ENCODE measurements at places on chromosomes 1 and 21. TPM values are rescaled to one million over a fixed set of nuclear protein-coding genes. Genes with fewer than 3 reads are reported as not detected.
A peak's percentile ranks its signal among the peaks of the same experiment; 100 is the strongest.

The RABIF gene
- polyA plus RNA-seq = 8.5 TPM

The RWDD3 gene
- polyA plus RNA-seq = 17.6 TPM

The ABCA4 gene
- polyA plus RNA-seq = 0.04 TPM

The GJA9 gene
- not detected for polyA plus RNA-seq

GRCh38 chr1:25771221-25772114, 28.5 kb upstream of the SELENON start:
- peak; percentile 79 for DNase-seq

- DNase-seq = no peak
These were observed 157.3 kb downstream of the SLC30A10 start for GRCh38 chr1:219771080-219771479.

DNA sequence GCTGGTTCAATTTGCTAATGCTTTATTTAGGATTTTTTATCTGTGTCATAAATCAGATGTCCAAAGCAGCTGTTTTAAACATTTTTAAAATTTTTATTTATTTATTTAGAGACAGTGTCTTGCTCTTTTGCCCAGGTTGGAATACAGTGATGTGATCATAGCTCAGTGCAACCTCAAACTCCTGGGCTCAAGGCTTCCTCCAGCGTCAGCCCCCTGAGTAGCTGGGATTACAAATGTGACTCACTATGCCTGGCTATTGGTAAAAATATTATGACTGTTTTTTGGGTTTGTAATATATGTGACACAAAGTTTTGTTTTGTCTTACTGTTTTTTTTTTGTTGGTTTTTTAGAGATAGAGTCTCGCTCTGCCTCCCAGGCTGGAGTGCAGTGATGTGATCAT, 11.8 kb downstream of the ZBED6 start:
- DNase-seq = no peak

DNA sequence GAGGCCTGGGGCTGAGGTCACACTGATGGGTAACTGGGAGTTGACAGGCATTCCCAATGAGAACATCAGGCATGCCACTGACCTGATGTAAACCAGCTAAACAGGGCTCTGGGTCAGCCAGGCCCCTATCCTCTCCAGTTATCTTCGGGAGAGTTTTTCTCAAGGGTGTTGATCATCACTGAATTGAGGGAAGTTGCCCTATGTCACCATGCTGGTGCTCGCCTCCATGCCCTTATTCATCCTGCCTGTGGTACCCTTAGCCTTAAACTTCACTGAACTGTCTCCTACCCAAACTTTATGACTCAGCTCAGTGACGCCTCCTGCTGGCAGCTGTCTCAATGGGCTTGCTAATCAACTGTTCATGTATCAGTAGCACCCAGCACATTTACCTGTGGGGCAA, 80.7 kb upstream of the TNR start:
- DNase-seq = peak; percentile 13

DNA sequence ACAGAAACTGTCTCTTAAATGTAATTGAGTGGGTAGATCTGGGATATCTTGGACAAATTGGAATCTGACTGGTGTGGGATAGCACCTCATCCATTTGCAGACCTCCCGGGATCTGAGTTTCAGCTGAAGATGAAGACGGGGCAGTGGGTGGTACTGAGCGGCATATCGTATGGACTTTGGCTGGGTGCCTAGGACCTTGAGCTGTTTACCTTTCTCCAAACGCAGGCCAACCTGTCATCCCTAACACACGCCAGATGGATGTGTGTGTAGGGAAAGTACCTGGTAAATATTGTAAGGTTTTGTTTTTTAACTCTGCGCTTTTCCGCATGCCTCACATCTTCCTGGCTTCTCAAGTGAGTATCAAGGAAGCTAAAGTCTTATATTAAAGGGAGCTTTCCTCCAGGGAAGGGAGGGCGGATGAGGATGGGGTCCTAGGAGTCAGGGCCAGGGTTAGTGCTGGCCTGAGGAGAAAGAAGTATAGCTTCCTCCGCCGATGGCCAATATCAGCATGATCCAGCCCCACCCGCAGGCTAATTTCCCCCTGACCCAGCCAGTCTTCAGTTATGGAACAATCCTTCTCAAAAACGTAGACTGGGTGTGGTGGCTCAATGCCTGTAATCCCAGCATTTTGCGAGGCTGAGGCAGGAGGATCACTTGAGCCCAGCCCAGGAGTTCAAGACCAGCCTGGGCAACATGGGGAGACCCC, 26.2 kb downstream of the ATP8B2 start:
- DNase-seq = no peak

GRCh38 chr1:207034998-207035397, 2.4 kb upstream of the C1orf116 start:
- no peak for DNase-seq

DNA sequence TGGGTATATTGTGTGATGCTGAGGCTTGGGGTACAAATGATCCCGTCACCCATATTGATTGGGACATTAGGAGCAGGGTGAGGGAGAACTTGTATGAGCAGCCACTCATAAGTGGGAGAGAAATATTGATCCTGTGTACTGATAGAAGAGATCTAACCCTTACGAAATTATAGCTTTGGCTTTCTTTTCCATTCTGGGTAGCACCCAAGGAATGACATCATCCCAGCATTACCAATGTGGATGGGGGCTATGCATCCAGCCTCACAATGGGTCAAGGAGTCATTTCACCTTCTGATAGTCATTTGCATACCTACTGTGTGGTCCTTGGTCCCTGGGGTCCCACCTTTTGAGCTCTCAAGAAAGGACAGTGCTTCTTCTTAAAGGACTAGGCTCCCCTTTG, 1.9 kb upstream of the NAV1 start:
- no peak for DNase-seq
